Forelimb muscle (tissue), 1 donor: ENCODE measurements at places on chromosomes 1 and 21. TPM values are rescaled to one million over a fixed set of nuclear protein-coding genes. Genes with fewer than 3 reads are reported as not detected.

Gene SPATA45
- not detected for polyA plus RNA-seq

Gene NPR1
- 12.7 TPM for polyA plus RNA-seq

Gene GPR153
- polyA plus RNA-seq: 17.2 TPM

Gene TMEM82
- polyA plus RNA-seq: not detected

Gene DIO1
- polyA plus RNA-seq: 0.37 TPM

Gene TSNAX
- polyA plus RNA-seq: 32.0 TPM

Gene LYPD8
- not detected for polyA plus RNA-seq

Gene RGS8
- polyA plus RNA-seq: 0.04 TPM

Gene CERS2
- 65.9 TPM for polyA plus RNA-seq

- no peak for DNase-seq
Measured at GRCh38 chr1:214935258-214935657, 147.3 kb upstream of the KCNK2 start.

- DNase-seq: no peak
Measured at GRCh38 chr1:74570797-74571492, 58.5 kb upstream of the LRRC53 start.

GRCh38 chr1:170175041-170175440 is 29.3 kb downstream of the NTMT2 start:
- DNase-seq: no peak

- DNase-seq: no peak
Measured at GRCh38 chr1:230307213-230307612, 118.9 kb downstream of the PGBD5 start.

- no peak for DNase-seq
Measured at GRCh38 chr1:93703643-93704042, 22.0 kb upstream of the BCAR3 start.

- DNase-seq: no peak
Measured at GRCh38 chr1:154445040-154445472, 39.9 kb downstream of the IL6R start.

- DNase-seq: no peak
Measured at GRCh38 chr1:114130846-114131525, 22.7 kb downstream of the SYT6 start.

- no peak for DNase-seq
Measured at GRCh38 chr21:14742119-14742518, 196.0 kb upstream of the SAMSN1 start.

GRCh38 chr1:174116042-174116441 is 43.3 kb upstream of the RABGAP1L start:
- DNase-seq: no peak

GRCh38 chr1:218945050-218945449 is 228.6 kb upstream of the LYPLAL1 start:
- no peak for DNase-seq

DNA sequence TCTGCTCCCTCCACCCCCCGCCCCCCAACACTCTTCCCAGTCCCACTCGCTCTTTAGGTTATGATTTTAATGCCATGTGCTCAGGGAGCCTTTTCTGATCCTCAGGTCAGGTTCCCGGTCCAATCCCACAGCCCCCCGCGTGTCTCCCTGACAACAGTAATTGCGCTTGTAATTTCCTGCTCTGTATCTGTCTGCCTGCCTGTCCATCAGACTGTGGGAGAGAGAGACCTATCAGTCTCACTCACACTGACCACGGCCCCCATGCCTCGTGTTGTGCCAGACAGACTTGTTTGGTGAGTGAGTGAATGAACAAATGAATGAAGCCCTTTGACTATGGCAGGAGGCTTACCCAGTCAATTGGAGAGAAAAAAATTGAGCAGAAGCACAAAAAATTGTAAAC is 50.8 kb upstream of the ECE1 start:
- DNase-seq: no peak

DNA sequence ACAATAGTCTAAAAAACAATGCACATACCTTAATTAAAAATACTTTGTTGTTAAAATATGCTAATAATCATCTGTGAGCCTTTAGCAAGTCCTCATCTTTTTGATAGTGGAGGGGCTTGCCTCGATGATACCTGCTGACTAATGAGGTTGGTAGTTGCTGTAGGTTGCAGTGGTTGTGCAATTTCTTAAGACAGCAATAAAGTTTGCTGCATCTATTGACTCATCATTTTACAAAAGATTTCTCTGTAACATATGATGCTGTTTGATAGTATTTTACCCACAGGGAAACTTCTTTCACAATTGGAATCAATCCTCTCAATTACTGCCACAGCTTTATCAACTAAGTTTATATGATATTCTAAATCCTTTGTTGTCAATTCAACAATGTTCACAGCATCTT is 7.6 kb downstream of the C1orf87 start:
- DNase-seq: no peak

DNA sequence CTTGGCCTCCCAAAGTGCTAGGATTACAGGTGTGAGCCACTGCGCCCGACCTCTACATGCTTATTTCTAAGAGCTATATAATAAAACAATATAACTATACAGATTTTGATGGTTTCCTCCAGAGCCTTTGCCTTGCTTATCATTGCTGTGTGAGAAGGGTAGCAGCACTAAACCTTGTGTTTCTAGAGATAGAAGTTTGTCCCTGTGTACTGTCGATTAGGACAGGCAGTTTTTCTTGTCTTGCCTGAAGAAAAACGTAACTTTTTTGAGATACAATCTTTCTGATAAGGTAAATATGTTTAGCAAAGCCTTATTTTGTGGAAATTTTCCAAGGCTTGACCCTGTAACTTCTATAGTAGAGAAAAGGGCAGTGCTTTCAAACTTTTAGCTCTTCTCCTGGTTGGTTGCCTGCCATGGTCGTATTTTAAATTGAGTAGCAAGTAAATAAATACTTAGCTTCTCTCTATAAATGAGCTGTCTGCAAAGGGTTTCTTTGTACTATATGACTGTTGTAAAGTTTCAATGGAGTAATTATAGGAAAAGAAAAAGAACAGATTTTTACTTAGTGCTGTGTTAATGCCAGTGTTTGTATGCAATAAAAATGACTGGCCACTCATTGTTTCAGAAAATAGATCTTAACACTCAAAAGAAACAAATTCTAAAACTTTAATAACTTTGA is 86.4 kb upstream of the CACYBP start:
- no peak for DNase-seq

DNA sequence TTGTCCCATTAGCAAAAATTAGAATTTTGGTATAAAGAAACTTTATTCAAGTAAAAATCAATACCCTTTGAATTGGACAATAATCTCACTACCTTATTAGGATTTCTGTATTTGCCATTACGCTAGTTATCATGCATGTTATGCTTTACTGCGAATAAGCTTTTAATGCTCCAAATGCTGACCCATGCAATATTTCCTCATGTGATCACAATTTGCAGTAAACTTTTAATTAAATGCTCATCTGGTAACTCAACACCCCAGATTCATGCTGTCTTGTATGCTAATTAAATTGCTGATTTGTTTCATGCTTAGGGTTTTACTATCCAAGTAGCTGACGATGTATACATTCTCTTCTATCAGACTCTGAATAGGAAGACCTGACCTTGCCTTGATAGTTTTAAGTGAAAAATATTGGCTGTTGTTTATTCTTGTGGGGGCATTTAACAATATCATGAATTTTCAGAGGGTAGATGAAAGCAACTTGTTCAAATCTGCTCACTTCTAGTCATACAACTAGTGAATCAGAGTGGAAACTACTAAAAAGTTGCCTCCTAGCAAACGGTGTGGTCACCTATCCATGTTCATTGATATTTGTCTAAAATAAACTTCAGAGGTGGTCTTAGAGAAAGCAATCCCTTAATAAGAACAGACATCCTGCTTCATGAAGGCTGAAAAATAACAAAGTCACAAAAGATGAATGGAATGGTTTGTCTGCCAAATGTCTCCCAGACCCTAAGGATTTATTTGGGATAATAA is 5.6 kb downstream of the XCL1 start:
- no peak for DNase-seq

DNA sequence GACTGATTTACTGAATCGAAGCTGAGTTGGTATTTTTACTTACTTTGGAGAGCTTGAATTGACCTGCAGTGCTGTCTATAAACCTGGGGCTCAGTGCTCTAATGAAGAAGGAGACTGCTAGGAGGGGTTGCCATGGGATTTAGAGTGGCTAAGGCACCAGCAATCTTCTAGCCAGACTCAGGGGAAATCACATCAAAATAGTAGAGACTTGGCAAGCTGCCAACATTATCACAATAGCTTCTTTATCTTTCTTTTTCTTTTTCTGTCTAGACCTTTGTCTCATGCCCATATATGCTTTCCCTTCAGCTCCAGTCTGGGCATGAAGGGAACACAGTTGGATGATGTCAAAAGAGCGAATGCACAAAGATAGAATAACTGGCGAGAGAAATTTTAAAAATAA is 301.1 kb upstream of the DPYD start:
- no peak for DNase-seq

- DNase-seq: no peak
Measured at GRCh38 chr1:181413836-181414235, 69.5 kb upstream of the CACNA1E start.

GRCh38 chr1:55823541-55824250 is 608.5 kb upstream of the USP24 start:
- no peak for DNase-seq

DNA sequence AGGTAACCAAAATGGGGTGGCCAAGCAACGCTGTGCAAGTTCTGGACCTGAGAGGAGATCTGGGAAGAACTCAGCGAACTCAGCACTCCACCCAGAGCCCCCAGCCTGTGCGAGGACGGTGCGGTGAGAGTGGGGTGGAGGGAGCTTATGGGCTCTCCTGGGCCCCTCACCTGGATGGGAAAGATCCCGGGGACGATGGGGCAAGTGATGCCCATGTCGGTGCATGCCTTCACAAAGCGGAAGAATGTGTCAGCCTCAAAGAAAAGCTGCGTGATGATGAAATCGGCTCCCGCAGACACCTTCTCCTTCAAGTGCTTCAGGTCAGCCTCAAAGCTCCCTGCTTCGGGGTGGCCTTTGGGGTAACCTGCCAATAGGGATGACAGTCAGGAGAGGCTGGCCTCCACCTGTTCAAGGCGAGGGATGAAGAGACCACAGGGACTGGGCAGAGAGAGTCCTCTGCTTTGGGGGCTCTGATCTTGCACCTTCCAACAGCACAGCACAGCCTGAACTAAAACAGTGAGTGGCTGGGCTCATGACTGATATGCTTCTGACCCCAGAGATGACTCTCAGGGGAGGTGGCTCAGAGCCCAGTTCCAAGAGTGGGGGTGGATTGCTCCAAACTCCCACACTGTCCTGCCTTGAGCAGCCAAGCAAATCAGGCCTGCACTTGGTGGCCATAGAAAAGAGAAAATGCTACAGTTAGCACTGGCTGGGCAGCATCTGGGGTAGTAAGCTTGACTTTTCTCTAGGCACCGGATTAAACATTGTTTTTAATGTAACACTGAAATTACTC is 9.5 kb downstream of the MTHFR start:
- DNase-seq: no peak

- DNase-seq: no peak
Measured at GRCh38 chr1:159879977-159880376, 17.5 kb upstream of the VSIG8 start.

DNA sequence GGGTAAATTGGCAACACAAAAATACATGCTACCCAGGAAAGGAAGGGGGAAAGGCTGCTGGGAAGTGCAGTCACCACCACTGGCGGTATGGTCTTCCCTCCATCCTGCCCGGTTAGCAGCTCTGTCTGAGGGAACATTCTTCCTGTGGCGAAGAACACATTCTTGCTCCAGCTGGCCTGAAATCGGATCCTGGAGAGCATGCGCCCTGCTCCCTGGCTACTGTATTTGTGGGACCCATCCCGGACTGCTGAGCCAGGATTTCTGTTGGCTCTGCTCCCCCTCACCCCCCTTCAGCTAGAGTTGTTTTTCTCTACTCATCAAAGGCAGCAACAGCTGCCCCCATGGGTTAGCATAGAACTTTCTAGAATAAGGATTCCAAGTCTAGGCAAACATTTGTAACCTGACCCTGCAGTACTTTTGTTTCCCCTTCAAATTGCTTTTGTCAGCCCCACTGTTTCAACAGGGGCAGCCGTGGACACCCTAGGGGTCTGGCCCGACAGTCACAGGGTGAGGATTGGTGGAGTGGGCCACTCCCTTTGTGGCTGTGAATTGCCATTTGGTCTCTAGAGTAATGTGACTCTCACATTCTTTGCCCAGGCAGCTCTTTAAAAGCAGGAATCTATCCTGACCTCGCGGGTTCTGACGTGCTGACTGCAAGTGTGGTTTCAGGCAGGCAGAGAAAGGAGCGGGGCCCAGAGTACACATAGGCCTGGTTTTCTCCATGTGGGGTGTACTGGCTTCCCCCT is 157.7 kb downstream of the TOMM20 start:
- DNase-seq: no peak

DNA sequence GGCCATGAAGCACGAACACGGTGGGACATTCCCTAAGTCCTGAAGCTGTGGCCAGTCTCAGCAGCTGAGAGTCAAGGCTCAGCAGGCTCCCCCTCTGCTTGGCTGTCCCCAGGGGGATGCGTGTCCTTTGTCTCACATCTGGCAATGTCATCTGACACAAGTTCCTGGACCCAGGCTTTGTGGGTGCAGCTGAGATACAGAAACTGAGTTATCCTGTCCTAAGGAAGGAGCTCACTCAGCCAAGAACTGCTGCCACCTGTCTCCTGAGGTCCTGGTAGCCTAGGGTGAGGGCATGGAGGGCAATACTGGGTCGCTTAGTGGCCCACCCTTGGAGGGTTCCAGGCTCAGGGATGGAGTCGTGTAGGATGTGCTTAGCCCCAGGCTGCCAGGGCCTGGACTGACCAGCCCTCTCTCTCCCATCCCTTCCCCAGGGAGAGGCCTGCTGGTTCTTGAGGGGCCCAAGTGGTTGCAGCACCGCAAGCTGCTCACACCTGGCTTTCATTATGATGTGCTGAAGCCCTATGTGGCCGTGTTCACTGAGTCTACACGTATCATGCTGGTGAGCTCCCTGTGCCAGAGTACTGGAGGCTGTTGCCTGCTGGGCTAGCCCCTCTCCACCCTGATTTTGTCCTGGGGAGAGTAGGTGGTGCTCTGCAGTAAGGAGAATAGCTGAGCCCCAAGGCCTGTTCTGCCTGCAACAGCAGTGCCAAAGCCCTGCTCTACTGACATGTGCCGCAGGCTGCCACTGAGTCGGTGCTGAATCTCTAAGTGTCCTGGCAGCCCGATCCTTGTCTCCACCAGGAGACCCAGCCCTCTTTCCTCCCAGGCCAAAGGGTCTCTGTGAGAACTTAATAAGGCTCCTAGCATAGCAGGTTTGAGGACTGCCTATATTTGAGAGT is 13.5 kb downstream of the CYP4B1 start:
- no peak for DNase-seq

DNA sequence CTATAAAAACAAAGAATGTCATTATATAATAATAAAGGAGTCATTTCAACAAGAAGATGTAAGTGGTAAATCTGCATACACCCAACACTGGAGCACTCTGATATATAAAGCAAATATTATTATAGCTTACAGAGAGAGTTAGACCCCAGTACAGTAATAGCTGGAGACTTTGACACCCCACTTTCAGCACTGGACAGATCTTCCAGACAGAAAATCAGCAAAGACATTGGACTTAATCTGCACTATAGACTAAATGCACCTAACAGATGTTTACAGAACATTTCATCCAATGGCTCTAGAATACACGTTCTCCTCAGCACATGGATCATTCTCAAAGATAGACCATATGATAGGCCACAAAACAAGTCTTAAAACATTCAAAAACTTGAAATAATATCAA is 20.0 kb upstream of the KCNH1 start:
- no peak for DNase-seq
